ENCODE measurements at places on chromosomes 7 and 10.

DNA sequence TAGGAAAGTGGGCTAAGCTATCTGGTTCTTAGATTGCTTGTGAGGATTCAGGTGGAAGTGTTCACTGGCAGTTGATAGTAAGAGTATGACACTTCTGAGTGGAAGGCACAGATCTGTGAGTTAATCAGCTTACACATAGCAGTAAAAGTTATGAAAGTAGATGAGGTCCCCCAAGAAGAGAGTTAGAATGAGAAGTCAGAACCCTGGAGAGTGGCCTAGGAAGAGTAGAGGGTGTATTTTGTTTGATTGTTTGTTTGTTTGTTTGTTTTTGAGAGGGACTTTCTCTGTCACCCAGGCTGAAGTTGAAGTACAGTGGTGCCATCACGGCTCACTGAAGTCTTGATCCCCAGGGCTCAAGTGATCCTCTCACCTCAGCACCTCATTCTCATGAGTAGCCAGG lies 44.1 kb downstream of the SP4 start:
- no peak for DNase-seq
- 0 out of 2 replicates have a peak, but pooled peaks cover 1% of the 10 kb centered on the region for H3K36me3 ChIP-seq
- H3K27me3 ChIP-seq: no peaks in the 10 kb centered on the region
- no peak overlapping the region for H3K27ac ChIP-seq
- H3K4me1 ChIP-seq: no peaks in the 10 kb centered on the region
- no peak overlapping the region for H3K4me3 ChIP-seq

- no peak overlapping the region for H3K27ac ChIP-seq
- H3K4me1 ChIP-seq: peaks cover 37% of the 10 kb centered on the region
- peak; percentile 41 for DNase-seq
- H3K4me3 ChIP-seq: no peak overlapping the region
- H3K27me3 ChIP-seq: no peaks in the 10 kb centered on the region
These were observed 38.5 kb downstream of the BNIP3 start for GRCh38 chr10:131943021-131943814.

DNA sequence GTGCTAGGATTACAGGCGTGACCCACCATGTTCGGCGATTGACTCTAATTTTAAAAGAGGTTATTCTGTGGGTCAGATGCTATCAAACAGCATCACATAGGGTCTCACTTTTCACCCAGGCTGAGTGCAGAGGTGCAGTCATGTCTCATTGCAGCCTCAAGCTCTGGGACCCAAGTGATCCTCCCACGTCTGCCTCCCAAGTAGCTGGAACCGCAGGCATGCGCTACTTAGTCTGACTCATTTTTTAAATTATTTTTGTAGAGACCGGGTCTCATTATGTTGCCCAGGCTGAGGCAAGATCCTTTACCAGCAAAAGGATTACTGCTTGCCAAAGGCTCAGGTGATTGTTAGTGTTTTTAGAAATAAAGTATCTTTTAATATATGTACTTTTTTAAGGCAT lies 42.9 kb upstream of the STOX1 start:
- peaks cover 88% of the 10 kb centered on the region for H3K36me3 ChIP-seq
- H3K4me1 ChIP-seq: peaks cover 3% of the 10 kb centered on the region
- DNase-seq: peak; percentile 66
- H3K4me3 ChIP-seq: no peak overlapping the region
- H3K27me3 ChIP-seq: no peaks in the 10 kb centered on the region

GRCh38 chr7:21305455-21306235 lies 122.2 kb upstream of the SP4 start:
- no peak for DNase-seq
- no peak overlapping the region for H3K4me3 ChIP-seq
- H3K27me3 ChIP-seq: no peaks in the 10 kb centered on the region
- no peak overlapping the region for H3K27ac ChIP-seq
- no peaks in the 10 kb centered on the region for H3K4me1 ChIP-seq
- no peaks in the 10 kb centered on the region for H3K36me3 ChIP-seq
